ENCODE measurements at places on chromosomes 5 and 9.
A peak's percentile ranks its signal among the peaks of the same experiment; 100 is the strongest.

- no peak for DNase-seq
Observed at GRCh38 chr5:98004463-98004862, 769.0 kb upstream of the RGMB start.

- DNase-seq: no peak
Observed at GRCh38 chr9:133512253-133513213, 12.2 kb downstream of the MYMK start.

DNA sequence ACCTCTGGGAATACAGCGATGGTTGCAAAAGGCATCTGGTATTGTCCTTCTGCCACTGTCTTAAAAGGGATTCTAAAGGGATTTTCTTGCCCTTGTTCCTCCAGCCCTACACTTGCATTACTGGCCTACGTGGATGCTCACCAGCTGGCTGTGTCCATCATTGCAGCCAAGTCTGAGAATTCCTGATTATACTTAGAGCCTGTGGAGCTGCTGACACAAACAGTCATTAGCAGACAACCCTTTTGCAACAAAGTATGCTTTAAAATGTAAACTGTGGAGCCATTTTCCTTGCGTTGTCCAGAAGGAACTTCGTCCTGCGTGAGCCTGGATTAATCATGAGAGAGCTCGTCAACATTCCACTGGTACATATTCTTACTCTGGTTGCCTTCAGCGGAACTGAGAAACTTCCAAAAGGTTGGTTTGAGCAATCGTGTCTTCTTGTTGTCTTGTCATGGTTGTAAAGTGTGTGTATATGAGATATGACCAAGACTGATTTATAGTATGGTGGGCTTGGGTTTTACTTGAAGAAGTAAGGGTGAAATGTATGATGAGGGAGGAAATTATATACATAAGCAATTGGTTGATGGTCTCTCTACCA is at the start of gene MUSK:
TSS of gene MUSK (plus strand) at position 222 of the 598 bp plus-strand sequence. CDS start at position 336, 114 bp downstream.
- no peak for DNase-seq

DNA sequence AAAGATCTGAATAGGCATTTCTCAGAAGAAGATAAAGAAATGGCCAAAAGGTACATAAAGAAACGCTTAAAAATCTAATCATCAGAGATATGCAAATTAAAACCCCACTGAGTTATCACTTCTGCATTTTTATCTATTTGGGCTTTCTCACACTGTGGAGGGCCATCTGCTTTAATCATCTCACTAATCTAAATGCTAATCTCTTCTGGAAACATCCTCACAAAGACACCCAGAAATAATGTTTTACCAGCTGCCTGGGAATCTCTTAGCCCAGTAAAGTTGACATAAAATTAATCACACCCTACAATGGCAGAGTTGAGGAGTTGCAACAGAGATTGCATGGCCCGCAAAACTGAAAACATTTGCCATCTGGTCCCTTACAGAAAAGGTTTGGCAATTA is 407.9 kb upstream of the CYLC2 start:
- DNase-seq: peak; percentile 21

- no peak for DNase-seq
Observed at GRCh38 chr5:28408186-28408585, 1369.8 kb upstream of the CDH9 start.

DNA sequence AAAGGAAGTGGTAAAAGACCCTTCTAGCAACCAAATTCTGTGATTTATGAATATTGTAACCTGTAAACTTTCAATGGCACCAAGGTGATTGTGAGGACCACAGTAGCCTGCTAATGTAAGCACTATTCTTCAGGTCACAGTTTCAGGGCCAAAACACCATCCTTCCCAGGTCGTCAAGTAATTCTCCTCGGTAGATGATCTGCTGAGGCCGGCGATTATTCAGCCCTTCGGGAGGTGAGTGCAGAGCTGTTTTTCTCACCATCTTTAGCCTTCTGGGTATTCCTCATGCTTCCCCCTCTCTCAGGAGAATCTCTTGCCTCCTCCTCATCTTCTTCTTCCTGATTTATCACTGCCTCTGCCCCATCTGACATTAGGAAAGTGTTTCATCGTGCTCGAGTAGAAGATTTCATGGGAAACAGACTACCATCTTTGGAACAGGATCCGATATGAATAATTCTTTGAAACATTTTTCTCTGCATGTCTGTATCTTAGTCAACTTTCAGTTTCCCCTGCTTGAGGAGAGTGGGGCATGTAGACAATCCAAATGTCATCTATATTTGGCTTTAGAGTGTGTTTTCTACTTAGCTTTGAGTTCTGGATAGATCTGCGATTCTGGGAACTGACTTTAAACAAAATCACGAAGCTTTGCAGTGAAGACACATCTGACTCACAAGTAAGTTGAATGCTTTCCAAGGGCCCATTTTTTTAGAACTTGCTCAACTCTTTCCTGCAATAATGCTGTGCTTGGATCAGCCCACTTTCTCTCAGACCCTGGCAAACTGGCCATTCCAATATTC is 173.9 kb downstream of the AOPEP start:
- DNase-seq: no peak

DNA sequence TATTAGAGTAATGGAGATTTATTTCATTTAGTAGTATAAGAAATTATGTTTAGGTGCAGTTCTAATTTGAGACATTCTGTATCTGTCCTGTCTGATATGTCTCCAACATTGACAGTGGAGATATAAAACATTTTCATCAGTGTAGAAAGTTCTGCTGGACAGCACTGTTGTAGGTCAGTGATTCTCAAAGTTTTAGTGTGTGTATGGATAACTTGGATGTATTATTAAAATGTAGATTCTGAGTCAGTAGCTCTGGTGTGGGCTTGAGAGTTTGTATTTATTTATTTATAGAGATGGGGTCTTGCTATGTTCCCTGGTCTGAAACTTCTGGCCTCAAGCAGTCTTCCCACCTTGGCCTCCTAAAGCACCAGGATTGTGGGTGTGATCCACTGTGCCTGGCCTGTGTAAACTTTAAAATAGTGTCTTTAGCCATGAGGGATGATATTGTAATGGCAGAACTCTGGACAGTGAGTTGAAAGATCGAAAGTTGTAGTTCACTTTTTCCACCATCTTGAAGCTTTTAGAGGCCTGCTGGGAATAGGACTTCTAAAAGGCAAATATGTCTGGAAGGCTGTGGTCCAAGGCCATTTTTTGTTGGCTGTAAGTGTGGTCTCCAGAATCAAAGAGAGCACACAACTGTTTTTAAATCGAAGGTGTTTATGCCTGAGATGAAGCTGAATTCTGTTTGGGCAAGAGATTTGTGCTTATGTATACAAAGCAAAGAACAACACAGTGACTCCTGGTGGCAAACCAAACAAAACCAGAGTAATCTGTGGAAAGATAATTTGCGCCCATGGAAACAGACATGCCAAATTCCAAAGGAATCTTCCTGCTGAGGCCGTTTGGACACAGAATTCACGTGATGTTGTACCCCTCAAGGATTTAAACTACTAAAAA is 12.4 kb downstream of the UBAP1 start:
- DNase-seq: no peak

GRCh38 chr5:88727705-88728313 is 155.2 kb downstream of the MEF2C start:
- DNase-seq: no peak

GRCh38 chr9:88897081-88897480 is 94.2 kb upstream of the S1PR3 start:
- DNase-seq: no peak

DNA sequence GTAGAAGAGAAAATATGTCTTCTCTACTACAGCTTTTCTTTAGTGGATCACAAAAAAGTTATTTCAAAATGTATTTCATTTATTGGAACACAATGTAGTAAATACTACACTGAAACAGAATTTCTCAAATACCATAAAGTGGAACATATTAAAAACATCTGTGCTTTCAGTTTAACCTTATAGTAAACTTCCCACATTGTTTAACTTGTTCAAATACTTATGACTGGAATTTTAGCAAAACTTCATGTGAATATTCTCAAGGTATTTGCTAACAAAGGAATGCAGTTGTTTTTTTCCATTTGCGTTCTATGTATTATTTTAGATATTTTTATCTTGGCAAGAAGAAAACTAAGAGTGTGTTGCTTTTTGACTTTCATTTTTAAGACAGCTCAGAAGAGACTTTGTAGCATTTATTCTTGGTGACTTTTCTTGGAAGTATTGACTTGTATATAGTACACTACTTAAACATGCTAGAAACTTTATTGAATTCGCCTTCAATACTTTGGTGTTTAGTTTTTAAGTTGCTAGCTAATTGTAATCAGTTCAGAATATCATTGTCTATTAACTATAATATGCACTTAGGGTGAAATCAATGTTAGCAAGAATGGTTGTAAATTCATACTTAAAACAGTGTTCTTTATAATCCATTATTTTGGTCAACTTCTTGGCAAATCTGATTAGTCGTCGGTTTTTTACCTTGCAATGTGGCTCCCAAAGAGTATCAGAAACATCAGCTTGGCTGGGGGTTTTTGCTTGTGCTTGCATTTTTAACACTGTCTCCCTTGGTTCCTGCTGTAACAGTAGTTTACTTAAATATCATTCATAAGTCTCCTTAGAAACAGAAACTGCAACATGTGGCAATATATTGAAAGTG is 5.0 kb upstream of the RHOBTB3 start:
- DNase-seq: no peak

GRCh38 chr5:149940077-149940574 is 4.5 kb downstream of the PDE6A start:
- DNase-seq: no peak

DNA sequence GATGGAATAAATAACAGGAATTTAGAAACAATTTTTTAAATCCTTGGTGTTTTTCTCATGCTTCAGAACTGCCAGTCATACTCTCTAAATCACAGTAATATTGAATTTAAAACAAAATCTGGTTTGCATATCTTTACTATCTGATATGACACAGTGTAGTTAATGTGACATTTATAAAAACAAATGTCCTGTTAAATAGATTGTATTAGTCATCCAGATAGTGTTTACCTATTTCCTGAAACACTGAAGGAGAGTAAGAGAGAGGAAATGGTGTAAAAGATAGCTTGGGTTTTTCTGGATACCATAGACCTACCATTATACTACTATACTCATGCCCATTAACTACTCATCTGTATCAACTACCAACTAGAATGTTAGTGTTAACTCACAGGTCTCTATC is 292.3 kb downstream of the MAN2A1 start:
- no peak for DNase-seq

- no peak for DNase-seq
Observed at GRCh38 chr9:99491408-99492158, 269.5 kb downstream of the SEC61B start.

- peak; percentile 41 for DNase-seq
Observed at GRCh38 chr5:65742565-65743231, 20.7 kb downstream of the NLN start.

DNA sequence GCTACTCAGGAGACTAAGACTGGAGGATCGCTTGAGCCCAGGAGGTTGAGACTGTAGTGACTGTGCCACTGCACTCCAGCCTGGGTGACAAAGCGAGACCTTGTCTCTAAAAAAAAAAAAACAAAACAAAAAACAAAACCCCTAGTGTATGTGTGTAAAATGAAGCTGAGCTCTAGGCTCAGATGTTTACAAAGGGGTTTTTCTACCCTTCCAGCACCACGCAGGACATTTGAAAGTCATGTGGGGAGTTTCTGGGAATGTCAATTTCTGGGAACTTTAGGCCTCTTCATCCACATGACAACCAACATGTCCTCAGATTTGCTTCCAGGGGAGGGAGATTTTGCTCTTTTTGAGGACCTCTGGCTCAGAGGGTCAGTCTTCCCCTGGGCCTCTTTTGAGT is 42.4 kb upstream of the AIF1L start:
- peak; percentile 78 for DNase-seq

DNA sequence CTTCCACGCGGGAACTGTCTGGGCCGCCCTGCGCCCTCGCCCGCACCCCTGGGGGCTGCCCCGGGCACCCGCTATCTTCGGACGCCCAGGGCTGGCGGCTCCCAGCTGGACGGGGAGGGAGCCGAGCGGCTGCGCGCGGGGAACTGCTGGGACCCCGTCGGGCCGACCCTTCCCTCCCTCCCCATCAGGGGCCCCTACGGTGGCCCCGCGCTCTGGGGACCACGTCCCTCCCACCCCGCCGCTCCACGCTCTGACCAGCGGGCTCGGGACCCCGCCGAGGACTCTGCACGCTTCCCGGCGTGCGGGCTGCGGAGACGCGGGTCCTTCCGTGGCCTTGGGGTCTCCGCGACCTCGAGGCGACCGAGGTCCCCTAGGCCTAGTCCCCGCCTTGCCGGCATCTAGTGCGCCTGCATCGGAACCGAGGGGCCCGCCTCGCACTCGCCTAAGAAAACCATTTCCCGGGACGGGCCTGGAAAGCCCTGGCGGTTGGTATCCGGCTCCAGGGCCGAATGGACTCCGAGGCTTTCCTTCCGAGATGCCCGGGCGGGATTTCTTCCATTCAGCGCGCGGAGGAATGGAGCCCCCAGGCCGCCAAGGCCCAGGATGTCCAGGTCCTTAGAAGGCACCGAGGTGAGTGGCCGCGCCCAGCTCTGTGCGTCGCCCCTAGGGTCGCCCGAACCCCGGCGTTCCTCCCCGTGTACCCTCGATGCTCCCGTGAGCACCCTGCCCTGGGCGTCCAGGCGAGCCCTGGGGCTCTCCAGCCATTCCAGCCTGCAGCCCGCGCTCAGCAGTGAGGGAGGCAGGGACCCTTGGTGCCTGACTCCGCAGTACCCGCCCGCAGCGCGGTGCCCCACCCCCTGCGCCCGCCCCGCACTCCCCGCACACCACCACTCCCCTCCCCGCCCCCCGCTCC is 705 bp upstream of the SLC6A3 start:
- DNase-seq: no peak

DNA sequence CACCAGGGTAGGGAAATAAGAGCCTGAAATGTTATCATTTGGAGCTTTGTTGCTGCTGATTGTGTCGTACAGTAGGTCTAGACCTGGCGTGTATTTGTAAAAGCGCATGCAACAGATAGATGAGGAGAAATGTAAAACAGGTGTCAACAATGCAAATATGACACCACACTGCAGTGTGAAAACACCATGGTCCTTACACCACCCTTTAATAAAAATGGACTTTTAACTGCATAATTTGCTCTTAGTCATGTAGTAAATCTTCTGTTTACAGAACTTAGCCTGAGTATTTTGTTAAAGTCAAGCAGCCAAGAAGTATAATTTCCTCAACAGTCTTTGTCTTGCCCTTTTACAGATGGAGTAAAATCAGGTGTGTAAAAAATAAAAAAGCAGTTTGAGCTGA is 13.9 kb downstream of the PCBD2 start:
- DNase-seq: no peak

- no peak for DNase-seq
Observed at GRCh38 chr5:143318833-143319232, 84.7 kb downstream of the NR3C1 start.

DNA sequence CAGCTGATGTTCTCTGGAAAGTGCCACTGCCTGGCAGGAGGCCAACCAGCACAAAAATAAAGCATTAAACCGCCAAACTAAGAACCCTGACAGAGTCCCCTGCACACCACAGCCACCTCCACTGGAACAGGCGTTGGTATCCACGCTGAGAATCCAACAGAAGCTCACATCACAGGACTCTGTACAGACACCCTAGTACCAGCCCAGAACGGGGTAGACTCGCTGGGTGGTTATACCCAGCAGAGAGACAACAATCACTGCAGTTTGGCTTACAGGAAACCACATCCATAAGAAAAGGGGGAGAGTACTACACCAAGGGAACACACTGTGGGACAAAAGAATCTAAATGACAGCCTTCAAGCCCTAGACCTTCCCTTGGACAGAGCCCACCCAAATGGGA is 15.0 kb upstream of the POU5F2 start:
- no peak for DNase-seq

All from Ammon's horn (tissue), 1 donor.